ENCODE measurements at places on chromosomes 1 and 21.
A peak's percentile ranks its signal among the peaks of the same experiment; 100 is the strongest.

GRCh38 chr1:198624648-198624980, 14.2 kb upstream of the PTPRC start:
- no peak for DNase-seq

- no peak for DNase-seq
Measured at GRCh38 chr1:109897259-109897955, 13.2 kb upstream of the CSF1 start.

- DNase-seq = no peak
Measured at GRCh38 chr1:27153549-27153886, 1.4 kb downstream of the SLC9A1 start.

GRCh38 chr1:116540088-116540487, 30.7 kb downstream of the CD58 start:
- no peak for DNase-seq

- DNase-seq = no peak
Measured at GRCh38 chr1:46112108-46112507, 20.3 kb downstream of the PIK3R3 start.

DNA sequence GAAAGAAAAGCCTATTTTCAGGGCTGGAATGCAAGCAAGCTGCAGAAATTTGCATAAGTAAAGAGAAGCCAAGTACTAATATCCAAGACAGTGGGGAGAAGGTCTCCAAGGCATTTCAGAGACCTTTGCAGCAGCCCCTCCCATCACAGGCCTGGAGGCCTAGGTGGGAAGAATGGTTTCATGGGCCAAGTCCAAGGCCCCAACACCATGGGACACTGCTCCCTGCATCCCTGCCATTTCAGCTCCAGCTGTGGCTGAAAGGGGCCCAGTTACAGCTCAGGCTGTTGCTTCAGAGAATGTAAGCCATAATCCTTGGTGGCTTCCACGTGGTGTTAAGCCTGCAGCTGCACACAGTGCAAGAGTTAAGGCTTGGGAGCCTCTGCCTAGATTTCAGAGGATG, 16.9 kb upstream of the COL6A1 start:
- DNase-seq = no peak

GRCh38 chr1:28156821-28157220, 19.7 kb downstream of the PTAFR start:
- DNase-seq = no peak

GRCh38 chr1:108598340-108598739, 38.4 kb downstream of the EEIG2 start:
- no peak for DNase-seq

DNA sequence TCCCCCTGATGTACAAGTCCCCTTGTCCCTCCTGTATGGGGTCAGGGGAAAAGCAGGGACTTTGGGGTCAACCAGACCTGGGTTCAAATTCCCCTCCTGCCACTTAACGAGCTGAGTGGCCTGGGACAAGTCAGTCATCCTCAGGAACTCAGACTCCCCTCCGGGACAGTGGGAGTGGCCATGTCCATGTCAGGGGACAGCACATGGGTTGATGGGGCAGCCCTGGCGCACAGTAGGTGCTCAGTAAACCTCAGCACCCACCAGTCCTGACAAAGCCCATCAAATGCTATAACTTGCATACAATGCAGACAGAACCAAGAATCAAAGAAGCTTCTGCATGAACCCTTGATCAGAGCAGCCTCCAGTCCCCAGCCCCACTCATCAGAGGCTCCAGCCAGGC, 30.0 kb downstream of the MATN1 start:
- no peak for DNase-seq

DNA sequence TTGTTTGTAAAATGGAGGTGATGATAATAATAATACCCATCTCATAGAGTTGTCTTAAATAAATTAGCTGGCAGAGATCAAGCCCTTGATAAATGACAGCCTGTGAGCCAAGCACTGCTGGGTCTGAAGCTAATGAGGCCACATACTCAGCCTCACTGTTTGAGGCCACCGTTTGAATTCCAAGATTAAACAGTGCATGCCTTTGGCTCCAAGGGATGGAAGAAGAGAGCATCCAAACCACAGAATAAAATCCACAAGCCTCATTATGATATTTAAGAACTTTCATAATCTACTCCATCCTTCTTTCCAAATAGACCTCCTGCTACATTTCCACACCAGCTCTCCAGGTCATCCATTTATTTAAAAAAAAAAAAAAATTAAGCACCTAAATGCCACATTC, 29.0 kb downstream of the TGFBR3 start:
- DNase-seq = no peak

DNA sequence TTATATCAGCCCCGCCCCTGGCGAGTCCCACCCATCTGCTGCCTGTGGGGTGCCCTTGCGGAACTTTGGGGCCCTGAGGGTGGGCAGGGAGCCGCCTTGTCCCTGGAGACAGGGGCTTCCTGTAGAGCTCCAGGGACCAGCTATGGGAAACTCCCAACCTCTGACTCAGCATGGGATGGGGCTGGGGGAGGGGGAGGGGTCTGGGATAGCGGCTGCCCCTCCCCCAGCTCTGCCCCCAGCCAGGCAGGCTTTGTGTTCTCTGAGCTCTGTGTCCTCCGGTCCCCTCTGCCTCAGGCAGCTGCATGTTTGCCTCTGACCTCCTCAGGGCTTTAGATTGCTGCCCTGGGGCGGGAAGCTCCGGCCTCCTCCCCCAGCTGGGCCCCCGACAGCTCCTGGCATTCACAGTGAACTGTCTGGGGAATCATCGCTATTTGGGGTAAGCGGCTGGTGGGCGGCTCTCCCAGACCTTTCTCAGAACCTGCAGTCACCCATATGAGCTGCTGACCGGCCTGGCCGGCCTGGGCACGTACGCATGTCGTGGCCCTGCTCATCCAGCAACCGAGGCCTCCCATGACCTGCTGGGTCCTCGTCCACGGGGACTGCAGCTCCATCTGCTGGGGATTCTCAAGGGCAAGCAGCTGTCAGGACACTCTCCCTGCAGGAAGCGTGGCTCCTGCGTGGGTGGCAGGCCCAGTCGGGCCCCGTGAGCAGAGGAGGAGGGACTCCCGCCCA, 17.1 kb downstream of the ARHGEF16 start:
- DNase-seq = no peak

DNA sequence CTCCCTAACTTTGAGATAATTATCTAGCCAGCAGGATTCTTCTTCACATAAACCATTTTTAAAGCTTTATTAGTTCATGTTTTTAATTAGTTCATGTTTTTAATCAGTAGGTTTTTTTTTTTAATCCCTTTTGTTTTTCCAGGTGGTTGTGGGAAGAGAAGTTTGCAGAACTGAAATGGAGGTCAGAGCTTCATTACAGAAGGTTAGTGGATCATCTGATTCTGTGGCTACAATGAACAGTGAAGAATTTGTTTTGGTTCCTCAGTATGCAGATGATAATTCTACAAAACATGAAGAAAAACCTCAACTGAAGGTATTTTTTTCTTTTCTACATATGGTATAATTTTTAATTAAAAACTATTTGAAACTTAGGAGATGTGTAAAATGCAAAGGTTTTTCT, 59.7 kb downstream of the RABGAP1L start:
- no peak for DNase-seq

- no peak for DNase-seq
Measured at GRCh38 chr1:204151552-204152309, at the start of gene ETNK2. Gene ETNK2, minus strand, starts transcription at chr1:204152044. Its CDS starts 192 bp downstream, at chr1:204151852.

GRCh38 chr1:98674075-98674781, 12.7 kb downstream of the SNX7 start:
- DNase-seq = peak; percentile 62

- DNase-seq = peak; percentile 26
Measured at GRCh38 chr1:43879414-43879813, 54.2 kb upstream of the ARTN start.

DNA sequence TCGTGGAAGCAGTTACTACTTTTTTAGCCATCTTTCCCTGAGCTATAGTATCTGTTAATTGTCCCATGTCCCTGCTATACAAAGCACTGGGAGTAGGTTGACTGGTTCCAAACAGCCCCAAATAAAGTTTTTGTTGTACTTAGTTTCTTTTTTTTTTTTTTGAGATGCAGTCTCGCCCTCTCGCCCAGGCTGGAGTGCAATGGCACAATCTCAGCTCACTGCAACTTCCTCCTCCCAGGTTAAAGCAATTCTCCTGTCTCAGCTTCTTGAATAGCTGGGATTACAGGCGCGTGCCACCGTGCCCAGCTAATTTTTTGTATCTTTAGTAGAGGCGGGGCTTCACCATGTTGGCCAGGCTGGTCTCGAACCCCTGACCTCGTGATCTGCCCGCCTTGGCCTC, 3.3 kb downstream of the NCSTN start:
- DNase-seq = no peak

DNA sequence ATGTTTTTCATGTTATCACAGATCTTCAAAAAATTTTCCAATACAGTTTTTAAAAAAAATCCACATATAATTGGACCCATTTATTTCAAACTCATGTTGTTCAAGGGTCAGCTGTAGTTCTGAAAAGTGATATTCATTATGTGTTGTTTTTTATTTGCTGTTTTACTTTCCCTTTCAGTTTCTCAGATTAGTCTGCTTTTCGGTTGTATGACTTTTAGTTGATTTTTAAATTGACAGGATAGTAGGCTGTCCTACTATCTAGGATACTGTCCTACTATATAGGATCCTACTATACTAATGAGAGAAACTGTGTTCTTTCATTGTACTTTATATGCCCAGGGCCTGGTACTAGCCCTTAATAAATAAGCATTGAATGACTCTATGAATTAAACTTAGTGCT, 33.6 kb upstream of the GPR52 start:
- no peak for DNase-seq

DNA sequence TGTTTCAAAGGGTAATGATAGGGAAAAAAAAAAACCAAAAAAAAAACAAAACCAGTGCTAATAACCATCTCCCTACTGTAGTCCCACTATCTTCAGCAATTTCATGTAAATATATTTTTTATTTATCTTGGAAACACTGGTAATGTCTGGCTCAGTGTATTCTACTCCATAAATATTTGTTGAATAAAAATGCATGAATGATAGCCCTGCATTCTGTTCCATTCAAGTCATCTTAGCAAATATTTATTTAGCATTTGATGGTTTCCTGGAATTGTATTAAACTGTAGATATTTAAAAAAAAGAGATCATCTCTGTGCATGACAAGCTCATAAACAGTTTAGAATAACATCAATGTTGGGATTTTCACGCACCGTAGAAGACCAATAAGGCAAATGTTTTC, 24.2 kb downstream of the IL23R start:
- DNase-seq = no peak

DNA sequence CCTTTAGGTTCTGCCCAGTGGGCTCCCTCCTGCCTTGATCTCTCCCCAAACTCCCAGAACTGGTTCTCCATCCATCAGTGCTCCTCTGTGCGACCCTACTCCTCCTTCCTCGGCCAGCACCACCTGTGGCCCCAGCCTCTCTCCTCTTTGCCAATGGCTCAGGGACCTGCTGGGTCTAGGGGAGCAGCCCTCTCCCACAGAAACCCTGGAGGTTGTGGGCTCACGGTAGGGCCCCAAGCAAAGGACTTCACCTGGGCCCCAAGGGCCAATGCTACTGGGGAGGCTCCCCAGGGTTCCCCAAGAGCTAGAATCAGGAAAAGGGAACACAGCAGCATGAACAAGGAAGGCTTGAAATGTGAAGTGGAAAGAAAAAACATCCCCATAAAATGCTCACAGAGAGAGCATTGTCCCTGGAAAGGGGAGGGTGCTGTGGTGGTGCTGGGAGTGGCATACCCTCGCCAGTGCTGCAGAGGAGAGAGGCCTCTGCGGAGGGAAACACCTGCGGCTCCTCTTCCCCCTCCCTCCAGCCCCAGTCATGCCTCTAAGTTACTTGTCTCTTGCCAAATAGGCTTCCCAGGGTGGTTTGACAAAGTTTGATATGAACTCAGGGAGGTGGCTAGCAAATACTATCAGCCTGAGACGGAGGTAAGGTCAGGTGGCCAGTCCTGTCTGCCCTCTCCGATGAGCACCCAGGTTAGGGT, 2.5 kb downstream of the TMEM63A start:
- no peak for DNase-seq

DNA sequence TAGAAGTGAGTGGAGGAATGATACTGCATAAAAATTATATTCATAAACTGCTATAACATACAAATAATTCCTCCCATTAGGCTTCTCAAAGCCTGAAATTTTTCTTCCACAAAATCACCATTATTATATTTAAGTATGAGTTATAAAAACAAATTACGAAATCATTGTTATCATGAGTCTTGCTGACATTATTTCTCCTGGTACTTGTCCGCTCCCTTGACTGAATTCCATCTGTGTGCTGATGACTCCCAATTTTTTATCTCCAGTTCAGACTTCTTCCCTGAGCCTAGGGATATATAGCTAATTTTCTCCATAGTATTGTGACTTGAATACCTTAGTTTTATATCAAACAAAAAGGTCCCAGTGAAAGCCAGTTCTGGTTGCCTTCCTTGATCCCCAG, 268.2 kb downstream of the HMCN1 start:
- DNase-seq = no peak

DNA sequence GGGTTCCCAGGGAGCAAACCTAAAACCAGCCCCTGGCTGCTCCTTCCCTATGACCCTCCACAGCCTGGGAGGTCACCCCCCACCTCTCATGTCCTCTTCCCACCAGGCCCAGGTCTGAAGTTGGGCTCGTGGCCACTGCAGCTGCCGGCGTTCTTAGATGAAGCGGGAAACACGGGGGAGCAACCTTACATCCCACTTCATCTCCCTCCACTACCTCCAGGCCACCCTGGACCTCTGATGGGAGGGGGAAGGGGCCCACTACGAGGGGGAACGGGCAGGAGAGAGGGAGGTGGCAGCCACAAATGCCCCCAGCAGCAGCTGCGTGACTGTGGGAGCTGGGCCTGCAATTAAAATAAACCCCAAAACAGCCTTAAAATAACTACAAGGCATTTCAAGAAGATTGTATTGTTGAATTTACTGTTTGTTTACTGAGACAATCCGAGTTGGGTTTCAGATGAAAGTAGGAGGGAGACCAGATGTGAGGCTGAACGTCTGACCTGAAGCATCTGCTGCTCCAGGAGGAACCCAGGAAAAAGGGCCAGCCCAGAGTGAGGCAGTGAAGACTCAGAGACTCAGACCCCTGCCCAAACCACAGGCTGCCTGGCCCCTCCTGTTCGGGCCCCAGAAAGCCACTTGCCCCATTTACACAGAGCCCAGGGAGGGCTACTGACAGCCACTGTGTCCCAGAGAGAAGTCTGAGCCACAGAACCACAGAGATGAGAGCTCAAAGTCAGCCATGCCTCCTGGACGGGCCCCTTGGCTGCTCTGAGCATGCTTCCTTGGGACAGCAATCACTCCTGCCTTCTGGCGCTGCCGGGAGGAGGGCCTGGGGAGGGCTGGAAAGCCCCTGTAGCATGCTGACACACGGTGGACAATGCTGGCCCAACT, 59.8 kb downstream of the GLIS1 start:
- DNase-seq = no peak

GRCh38 chr1:18093193-18093592, 14.4 kb upstream of the IGSF21 start:
- DNase-seq = no peak

GRCh38 chr1:24605534-24606295, 37.4 kb upstream of the SRRM1 start:
- no peak for DNase-seq

- DNase-seq = peak; percentile 64
Measured at GRCh38 chr1:8373581-8374241, 55.8 kb downstream of the SLC45A1 start.

- peak; percentile 80 for DNase-seq
Measured at GRCh38 chr1:225754940-225755641, 22.5 kb upstream of the SRP9 start.

- DNase-seq = no peak
Measured at GRCh38 chr1:161033751-161034150, 5.0 kb downstream of the TSTD1 start.

- no peak for DNase-seq
Measured at GRCh38 chr1:205346956-205347574, 9.7 kb downstream of the KLHDC8A start.

Measured in GM04504 (cell line).